LoVo (cell line): ENCODE measurements at places on chromosomes 6 and 20.

- no peak for DNase-seq
Observed at GRCh38 chr6:133368664-133369063, 127.5 kb downstream of the EYA4 start.

DNA sequence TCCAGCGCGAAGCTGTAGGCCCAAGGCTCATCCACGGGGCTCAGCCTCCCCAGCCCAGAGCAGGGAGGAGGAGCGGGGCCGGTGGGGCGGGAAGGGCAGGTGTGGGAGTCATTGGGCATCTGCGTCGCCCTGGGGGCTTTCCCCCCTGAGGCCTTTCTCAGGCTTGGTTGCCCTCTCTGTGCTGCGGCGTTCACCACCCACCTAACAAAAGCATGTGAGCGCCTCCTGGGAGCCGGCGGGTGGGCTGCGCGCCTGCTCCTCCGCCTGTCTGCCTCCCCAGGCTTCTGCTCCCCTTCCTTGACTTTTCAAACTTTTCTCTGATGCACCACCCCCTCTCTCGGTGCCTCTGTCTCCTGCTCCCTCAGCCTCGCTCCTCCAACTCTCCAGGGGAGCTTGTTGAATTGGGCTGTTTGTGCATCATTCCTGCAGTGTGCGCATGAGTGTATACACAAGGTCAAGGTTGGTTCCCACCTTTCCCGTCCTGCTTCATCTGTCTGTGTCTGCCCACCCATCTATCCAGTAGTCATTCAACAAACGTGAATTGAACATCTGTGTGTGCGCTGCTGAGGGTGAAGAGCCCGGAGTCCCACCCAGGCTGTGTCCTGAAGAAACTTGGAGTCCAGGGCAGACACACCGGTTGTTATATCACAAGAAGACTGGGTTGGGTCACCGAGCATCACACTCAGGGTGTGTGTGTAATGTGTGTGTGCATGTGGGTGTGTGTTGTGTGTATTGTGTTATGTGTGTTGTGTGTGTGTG, 82.4 kb upstream of the NNAT start:
- DNase-seq, result no peak

DNA sequence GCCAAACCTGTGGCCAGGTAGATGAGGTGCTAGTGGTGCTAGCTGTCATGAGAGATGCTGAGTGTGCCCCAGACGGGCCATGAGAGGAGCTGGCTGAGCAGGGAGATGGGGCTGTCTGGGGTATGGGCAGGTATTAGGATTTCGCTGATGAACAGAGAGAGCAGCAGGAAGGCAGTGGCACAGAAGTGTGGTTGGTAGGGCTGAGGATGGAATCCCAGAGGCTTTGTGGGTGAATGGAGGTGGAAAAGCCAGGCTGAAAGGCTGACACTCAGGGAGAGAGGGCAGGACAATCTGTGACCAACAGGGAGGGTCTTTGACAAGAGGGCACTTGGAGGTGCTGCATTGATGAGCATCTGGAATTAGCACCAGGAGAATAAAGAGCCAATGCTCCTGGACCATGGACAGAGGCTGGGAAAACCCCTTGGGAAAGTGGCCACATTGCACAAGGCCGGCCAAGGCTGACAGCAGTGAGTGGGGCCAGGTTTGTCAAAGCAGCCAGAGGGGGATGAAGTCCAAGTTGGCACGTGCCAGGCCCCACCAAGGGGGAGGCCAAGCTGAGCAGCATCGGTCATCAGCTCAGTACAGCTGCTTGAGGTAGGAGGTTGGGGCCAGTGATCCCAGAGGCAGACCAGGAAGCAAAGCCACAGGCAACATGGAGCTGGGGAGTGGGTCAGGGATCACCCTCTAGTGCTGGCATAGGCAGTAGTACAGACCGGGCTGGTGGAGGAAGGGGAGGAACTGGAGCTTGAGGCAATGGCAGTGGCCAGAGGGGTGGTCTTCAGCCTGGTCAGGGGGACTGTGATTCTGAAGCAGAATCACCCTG, 19.7 kb upstream of the SGK2 start:
- DNase-seq, result no peak

DNA sequence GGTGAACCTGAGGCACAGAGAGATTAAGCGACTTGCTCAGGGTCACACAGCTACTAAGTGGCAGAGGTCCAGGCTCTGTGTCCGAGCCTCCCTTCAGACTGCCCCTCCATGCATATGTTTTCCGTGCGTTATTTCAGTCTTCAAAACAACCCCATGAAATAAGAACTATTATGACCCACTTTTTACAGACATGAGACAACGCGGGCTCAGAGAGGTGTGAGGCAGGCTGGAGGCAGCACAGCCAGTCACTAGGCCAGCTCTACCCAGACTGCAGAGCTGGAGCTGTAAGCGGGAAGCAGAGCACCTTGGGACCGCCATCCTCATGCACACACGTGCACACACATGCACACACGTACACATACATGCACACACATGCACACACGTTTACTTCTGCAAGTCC, 62.3 kb downstream of the PSMG4 start:
- DNase-seq, result no peak

GRCh38 chr6:17725083-17725482, 18.4 kb upstream of the NUP153 start:
- DNase-seq, result no peak

DNA sequence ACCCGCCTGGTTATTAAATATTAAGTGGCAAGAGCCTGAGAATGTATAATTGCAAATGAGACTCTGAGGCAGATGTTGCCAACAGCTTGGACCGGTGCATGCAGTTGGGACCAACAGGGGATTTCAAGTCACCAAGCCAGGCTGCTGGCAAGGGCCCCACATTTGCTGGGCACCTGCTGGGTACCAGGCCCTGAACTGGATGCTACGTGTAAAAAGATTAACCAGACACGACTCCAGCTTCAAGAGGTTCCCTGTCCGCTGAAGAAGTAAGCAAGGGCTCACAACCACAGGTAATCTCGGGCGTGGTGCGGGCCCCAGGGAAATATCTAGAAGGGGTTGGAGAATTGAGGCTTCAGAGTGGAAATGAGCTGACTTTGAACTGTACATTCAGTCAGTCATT, 13.2 kb upstream of the SIRPA start:
- no peak for DNase-seq

GRCh38 chr20:3111507-3111906, 27.0 kb upstream of the AVP start:
- DNase-seq, result no peak

- DNase-seq, result no peak
Observed at GRCh38 chr6:122484760-122485159, 13.2 kb upstream of the SERINC1 start.

DNA sequence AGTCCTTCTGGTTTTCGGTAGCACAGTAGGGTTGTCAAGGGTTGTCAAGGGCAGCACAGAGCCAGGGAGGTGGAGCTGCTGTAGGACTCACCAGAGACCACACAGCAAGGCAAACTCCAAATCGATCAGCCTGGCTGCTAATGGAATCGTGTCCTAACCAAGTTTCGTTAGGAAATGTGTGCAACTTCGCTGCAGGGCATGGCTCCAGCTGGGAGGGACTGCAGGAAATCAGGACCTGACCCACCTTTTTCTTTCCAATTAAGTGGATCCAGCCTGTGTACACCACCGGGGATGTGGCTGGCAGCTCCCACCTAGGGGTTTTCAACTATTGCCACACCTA, 251.7 kb upstream of the QKI start:
- DNase-seq, result no peak

DNA sequence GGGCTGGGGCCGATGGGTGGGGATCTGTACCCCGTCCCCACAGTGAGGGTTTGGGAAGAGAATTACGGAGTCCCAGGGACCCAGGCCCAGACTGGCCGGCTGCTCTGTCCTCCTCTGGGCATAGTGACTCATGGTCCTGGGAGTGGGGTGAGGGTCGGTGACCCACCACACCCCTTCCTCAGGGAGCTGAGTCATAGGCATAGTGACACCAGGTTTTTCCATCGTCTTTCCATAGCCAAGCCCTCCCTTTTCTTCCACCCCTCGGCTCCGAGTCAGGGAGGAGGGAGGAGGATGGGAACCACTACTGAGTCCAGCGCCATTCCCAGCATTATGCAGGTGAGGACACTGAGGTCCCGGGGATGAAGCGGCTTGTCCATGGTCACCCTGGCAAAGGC, 8.9 kb downstream of the CYP21A2 start:
- no peak for DNase-seq

GRCh38 chr6:158654960-158655489, 5.2 kb downstream of the SYTL3 start:
- no peak for DNase-seq

DNA sequence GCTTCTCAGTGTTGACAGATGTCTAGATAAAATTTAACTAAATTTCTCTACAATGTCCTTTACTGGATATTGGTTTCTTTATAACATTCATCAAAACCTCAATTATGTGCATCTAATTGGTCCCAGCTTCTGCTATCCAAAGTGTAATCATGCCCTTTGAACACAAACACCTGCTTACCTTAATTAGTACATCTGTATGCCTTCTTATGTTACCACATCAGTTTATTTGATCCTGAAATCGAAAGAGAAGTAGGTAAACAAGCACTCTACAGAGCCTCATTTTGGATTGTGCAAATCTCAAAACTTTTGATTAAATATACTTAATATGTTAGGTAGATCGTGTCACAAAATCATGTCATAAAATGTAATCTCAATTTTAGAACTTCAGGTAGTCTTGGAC, 36.5 kb downstream of the TAB2 start:
- no peak for DNase-seq

DNA sequence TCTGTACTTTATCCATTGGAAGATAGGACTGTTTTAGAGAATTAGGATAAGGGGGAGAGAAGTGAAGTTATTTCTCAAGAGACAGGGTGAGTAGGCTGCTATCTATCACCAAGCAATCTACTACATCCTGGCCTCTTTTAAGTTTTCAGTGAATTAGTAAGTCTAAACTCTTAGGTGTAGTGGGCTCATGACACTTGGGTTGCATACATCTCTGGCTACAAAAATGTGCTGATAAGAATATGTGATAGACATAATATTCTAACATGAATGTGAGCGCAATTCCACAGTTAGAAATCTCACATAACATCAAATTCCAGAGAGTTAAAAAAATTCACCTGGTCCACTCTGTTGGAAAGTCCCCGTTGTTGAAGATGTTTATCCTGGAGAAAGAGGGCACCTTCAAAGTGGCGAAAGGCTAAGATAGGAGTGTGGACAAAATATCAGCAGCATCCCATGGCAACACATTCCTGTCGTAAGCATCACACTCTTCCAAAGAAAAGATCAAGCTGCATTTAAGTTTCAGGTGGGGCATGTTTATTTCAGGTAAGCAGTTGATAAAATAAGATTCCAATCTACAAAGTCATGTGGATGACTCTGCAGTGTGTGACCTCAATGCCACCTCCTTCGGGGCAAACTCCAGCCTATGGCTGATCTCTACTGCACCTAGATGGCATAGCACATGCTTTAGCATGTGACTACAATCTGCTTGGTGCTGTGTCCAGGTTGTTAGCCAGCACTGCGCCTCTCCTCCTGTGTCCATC, 111.7 kb upstream of the NEDD9 start:
- peak; percentile 88 for DNase-seq

DNA sequence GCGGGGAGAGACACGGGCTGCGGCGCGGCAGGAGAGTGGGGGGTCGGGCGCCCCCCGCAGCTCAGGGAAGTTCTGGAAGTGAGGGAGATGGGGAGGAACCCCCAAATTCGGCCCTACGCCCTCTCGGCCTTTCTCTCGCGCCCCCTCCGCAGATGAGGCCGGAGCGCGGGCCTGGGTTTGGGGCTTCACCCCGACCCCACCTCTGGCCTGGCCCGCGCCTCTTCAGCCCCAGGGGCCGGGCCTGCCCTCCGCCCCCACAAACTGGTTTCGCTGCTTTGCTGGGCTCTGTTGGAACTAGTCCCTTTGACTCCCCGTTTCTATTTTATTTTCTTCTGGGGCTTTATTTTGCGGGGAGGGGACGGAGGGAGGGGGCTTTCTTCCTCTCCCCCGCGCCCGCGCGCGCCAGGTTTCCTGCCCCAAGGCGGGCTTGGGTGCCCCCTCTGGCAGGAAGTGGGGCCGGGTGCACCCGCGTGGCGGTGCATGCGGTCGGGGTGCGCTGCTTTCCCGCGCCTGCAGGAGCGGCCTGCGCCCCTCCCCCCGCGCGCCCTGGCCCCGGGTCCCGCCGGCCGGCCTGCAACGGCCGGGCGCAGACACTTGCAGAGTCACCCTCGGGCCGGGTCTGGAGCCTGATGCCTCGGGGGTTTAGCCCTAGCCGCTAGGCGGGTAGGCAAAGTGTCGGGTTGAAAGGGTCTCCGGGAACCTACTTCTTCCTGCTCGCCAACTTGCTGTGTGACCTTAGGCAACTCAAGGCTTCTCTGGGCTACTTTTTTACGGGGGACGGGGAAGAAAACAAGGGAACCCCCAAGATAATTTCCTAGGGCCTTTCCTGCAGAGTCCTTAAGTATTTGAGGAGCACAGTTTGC, 1.3 kb downstream of the HMGA1 start:
- no peak for DNase-seq

- no peak for DNase-seq
Observed at GRCh38 chr20:62043131-62043914, 22.4 kb downstream of the TAF4 start.

DNA sequence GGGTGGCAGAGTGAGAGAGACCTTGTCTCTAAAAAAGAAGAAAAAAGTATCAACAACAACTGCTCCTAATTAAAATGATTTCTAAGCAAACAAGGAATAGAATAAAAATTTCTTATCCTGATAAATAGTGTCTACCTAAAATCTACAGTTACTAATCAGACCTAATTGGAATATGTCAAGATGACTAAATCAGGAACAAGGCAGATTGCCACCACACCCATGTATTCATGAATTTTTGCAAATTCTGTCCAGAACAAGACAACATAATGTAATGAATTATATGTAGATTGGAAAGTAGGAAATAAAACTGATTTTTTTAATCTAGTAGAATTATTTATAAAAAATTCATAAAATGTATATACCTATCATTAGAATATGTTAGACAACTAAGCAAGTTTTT, 339.8 kb downstream of the NKAIN2 start:
- no peak for DNase-seq

DNA sequence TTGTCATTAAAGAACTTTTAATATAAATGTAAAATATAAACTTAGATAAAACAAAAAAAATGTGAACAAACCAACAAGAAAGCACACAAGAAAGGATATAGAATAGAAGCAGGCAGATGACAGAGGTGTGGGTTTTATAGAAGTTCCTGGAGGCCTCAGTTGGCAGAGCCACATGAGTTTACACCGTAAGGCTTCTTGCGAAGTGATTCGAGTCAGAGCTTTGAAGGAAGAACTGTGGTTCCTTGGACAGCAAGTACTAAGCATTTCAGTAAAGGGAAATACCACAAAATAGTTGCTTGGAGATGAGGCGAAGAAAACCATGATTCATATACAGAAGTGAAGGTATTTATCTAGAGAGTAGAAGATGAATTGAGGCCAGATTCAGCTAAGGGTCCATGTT, 207.9 kb upstream of the EYA4 start:
- DNase-seq, result no peak
